ENCODE measurements at places on chromosomes 12 and 14.

DNA sequence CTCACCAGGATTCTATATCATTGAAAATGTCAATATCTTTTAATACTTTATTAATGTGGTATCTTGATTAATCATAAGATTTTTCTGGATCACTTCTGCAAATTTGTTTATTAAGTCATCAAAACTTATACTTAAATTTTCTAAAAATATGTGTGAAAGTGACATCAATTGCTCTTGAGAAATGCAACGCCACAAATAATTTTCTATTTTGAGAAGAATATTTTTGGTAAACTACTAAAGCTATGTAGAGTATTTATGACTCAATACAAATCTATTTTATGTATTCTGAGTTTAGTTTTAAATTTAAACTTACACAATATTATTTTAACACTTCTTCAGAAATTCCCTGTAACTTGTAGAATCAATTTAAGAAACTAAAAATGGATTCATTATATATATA is 263.3 kb downstream of the RASSF9 start:
- DNase-seq = no peak

DNA sequence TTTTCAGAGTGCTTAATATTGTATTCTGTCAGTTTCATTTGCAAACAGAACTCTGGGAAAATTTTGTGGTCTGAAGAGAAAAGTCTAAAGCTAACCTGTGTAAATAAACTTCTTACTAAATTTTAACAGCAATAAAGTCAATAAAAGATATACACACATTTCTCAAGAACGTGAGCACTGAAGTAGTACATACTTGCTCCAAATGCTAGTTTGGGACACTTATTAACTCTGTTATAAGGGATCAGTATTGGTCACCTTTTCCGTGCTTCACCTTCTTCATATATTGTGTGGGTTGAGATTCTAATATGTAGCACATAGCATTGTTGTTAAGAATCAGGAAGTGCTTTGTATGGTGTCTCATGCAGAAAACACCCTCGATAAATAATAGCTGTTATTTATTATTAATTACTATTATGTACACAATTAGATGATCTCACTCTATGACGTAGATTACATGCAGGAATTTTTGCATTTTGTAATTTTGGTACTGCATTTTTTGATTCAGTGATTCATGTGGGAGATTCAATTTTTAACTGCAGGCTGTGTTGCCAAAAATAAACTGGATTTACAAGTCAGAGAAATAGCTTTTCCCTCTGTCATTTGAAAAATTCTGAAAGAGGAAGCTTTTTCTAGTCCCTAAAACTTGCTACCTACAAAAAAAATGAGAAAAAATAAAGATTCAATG is 300.9 kb downstream of the ACSS3 start:
- DNase-seq = peak; percentile 42

GRCh38 chr12:39946361-39947280 is 159.3 kb downstream of the SLC2A13 start:
- peak; percentile 78 for DNase-seq

- peak; percentile 50 for DNase-seq
These were observed 50.8 kb upstream of the ZFP36L1 start for GRCh38 chr14:68843471-68844209.
